ENCODE measurements at places on chromosomes 2 and 18.

GRCh38 chr2:230908595-230909191 lies 16.3 kb downstream of the GPR55 start:
- no peak for DNase-seq
- no peaks in the 10 kb centered on the region for H3K36me3 ChIP-seq
- peaks cover 8% of the 10 kb centered on the region for H3K4me1 ChIP-seq
- H3K4me3 ChIP-seq: no peak overlapping the region

GRCh38 chr18:79354350-79354749 lies 41.4 kb upstream of the NFATC1 start:
- H3K4me3 ChIP-seq: no peak overlapping the region
- H3K36me3 ChIP-seq: peaks cover 3% of the 10 kb centered on the region
- no peak for DNase-seq
- H3K4me1 ChIP-seq: no peaks in the 10 kb centered on the region
- no peak overlapping the region for H3K27ac ChIP-seq
- no peaks in the 10 kb centered on the region for H3K27me3 ChIP-seq

DNA sequence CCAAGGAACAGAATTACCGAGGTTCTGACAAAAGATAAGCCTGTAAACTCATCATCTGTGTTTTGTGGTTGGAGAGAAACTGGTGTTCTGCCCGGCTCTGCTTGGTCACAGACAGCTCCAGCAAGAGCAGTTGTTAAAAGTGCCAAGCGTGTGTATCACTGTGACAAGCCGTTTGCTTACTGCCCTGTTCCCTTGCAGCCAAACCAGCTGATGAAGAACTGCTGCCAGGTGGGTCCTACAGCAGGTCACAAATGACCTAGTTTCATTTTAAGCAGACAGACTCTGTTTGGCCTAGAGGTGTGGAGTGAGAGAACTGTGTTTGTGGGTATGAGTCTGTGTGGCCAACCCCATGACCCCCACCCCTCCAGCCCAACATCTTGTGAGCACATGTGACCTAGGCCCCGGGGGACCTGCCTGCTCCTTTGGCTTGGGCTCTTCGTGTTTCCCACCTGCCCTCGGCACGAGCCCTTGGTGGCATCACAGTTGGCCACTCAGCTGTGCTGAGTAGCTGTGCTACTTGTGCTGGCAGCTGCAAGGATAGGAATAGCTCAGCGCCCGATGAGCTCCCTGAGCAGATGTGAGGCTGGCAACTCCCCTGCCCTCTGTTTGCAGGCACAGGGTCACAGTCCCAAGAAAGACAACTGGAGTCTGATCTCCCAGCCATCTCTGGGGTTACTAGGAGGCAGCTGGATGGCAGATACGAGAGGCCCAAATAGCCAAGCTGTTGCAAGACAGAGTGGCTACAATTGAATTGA lies 9.7 kb downstream of the OXER1 start:
- no peaks in the 10 kb centered on the region for H3K27me3 ChIP-seq
- no peak overlapping the region for H3K27ac ChIP-seq
- H3K4me3 ChIP-seq: no peak overlapping the region
- peaks cover 15% of the 10 kb centered on the region for H3K4me1 ChIP-seq

- no peaks in the 10 kb centered on the region for H3K36me3 ChIP-seq
- no peak overlapping the region for H3K4me3 ChIP-seq
- DNase-seq: no peak
- peaks cover 4% of the 10 kb centered on the region for H3K4me1 ChIP-seq
- H3K27me3 ChIP-seq: no peaks in the 10 kb centered on the region
- no peak overlapping the region for H3K27ac ChIP-seq
These were observed 33.8 kb downstream of the SDC1 start for GRCh38 chr2:20190876-20191713.

DNA sequence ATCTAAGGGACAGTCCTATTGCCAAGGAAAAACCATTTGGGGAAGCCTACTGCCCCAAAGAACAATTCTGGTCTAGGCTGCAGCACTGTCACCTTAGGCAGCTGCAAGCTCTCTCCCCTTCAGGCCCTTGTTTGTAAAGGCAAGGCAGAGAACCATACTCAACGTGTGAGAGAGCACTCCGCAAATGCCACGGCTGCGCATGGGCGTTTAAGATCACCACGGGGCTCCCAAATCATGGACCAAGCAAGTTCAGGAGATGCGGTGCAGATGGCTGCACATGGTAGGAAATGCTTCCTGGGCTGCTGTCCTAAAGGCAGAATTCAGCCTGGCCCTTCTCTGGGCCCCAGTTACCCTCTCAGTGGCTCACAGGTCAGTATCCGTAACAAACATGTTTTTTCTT lies 15.5 kb downstream of the ERFE start:
- no peak overlapping the region for H3K27ac ChIP-seq
- no peaks in the 10 kb centered on the region for H3K27me3 ChIP-seq
- DNase-seq: no peak
- H3K36me3 ChIP-seq: peaks cover 57% of the 10 kb centered on the region
- H3K4me3 ChIP-seq: no peak overlapping the region

- no peak overlapping the region for H3K4me3 ChIP-seq
- H3K4me1 ChIP-seq: no peaks in the 10 kb centered on the region
- no peak for DNase-seq
These were observed 9.8 kb downstream of the ARID5A start for GRCh38 chr2:96546321-96546720.

DNA sequence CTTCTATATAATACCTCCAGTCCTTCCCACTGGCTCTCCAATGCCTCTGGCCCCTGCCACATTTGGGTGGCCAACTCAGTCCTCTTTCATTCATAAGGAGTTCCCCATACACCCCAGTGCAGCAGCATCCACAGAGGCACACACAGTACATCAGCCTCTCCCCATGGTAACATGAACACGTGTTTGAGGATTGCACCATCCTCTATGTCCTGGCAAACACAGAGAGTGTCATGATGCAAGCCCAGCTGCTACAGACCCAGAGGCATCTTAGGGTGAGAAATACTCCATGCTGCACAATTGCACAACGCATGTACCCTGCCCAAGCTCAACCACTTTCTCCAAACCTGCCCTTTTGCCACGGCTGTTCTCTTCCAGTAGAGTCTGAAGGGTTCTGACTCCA lies 11.5 kb downstream of the IGFBP5 start:
- peaks cover 29% of the 10 kb centered on the region for H3K4me1 ChIP-seq
- peaks cover 32% of the 10 kb centered on the region for H3K36me3 ChIP-seq
- H3K27ac ChIP-seq: peak overlapping the region; percentile 4
- H3K4me3 ChIP-seq: no peak overlapping the region
- no peaks in the 10 kb centered on the region for H3K27me3 ChIP-seq

DNA sequence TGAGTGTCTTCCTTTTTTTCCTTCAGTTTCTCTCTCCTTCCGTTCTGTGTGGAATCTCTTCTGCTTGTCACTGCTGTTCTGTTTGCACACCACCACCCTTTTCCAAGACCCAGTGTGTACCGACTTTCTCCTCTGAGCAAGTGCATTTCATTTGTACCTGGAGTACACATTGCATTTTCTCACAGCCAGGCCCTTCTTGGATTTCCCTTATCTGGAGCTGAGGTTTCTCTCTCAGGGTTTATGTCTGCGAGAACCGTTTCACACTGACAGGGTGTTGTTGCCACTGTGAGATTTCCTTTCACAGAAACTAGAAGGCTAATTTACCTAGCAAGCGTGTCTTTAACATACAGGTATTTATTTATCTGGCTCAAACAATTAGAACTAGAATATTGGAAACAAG lies 26.2 kb downstream of the NCOA1 start:
- H3K27ac ChIP-seq: no peak overlapping the region
- no peak for DNase-seq
- H3K27me3 ChIP-seq: no peaks in the 10 kb centered on the region
- H3K4me1 ChIP-seq: no peaks in the 10 kb centered on the region
- no peaks in the 10 kb centered on the region for H3K36me3 ChIP-seq

DNA sequence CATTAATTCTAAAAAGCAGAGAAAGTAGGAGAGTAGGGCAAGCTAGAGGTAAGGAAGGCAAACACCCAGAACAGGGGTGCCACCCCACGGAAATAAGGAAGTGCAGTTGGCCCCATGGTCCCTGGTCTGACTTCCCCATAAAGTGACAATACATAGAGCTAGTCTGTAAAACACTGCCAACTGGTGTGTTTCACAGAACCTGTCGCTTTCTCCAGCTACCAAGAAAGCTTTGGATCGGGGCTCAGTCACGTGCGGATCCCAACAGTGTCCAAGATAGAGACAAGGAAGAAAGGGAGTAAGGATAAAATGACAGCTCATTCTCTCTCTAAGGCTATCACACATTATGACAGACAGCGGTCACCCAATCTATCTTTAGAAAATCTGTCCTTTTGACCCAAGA lies 36.4 kb downstream of the TBC1D8 start:
- no peaks in the 10 kb centered on the region for H3K27me3 ChIP-seq
- no peak overlapping the region for H3K4me3 ChIP-seq
- peaks cover 15% of the 10 kb centered on the region for H3K4me1 ChIP-seq
- no peak for DNase-seq

DNA sequence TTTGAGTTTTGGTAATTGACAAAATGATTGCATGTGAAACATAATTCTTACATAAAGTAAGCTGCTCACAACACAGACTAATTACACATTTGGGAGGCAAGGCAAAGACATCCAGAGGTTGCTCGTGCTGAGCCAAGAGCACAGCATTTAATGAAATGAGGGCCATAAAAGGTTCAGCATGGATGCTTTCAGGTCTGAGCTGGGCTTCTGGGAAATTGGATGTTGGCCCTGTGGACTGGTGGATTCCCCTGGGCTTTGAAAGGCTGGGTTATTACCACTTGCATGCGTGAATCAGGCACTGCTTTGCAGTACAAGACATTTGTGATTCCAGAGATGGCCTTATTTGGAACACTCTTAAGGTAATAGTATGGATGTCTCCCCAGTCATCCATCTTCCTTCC lies 533.5 kb upstream of the NRP2 start:
- no peaks in the 10 kb centered on the region for H3K27me3 ChIP-seq
- no peak for DNase-seq
- H3K36me3 ChIP-seq: no peaks in the 10 kb centered on the region
- H3K27ac ChIP-seq: no peak overlapping the region
- no peaks in the 10 kb centered on the region for H3K4me1 ChIP-seq

DNA sequence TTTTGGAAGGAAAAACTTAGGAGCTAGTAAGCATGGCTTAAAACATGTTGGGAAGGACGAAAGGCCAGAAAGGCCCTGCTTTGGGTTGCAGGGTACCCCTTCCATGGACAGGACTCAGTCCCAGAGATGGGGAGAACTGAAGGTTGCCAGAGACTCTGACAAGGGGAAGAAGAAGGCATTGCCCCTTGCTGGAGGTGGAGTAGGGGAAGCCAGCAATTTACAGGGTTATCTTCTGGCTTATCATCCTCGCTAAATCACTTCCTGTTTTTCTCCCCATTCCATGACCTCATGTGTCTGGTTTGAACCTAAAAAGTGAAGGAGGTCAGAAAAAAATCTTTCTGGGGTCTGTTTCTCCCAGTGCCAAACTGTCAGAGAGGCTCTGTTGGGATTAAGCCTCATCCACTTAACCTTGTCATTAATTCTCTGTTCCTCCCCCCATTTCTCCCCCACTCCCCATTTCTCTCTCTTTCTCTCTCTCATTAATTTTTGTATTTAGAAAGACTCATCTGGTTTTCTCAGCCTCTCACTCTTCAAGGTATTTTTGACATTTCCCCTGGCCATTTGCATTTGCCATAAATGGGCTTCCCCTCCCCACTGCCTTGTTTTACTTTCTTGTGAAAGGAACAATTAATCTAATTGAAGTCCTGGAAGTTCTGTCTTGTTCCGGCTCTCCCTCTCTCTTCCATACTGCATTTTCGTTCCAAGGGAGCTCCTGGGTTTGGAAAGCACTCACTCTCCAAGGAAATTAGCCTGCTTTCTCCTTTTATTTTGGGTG lies 17.4 kb downstream of the NRP2 start:
- peaks cover 1% of the 10 kb centered on the region for H3K36me3 ChIP-seq
- no peaks in the 10 kb centered on the region for H3K27me3 ChIP-seq
- no peak for DNase-seq
- H3K4me3 ChIP-seq: no peak overlapping the region

DNA sequence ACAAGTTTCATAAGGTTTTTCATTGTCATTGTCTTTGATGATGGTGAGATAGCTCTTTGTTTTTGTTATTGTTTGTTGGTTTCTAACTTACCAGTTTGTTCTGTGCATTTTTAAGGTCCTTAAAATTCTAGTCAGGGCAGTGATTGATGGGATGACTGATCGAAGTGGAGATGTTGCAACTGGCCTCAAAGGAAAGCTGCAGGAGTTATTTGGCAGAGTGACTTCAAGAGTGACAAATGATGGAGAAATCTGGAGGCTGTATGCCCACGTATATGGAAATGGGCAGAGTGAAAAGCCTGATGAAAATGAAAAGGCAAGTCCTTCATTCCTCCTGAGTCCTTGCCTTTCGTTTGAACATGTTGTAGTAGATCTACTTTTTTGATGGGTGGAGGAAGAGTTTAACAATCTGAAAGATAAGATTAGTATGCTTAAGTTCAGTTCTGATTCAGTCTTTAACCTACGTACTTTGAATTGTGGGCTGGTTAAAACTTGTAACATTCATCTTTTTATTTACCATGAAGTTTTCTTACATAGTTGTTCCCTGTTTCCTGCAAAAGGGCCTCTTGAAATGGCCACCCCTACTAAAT lies 135.8 kb upstream of the LTBP1 start:
- H3K4me1 ChIP-seq: no peaks in the 10 kb centered on the region
- no peaks in the 10 kb centered on the region for H3K36me3 ChIP-seq
- H3K27me3 ChIP-seq: no peaks in the 10 kb centered on the region
- H3K27ac ChIP-seq: no peak overlapping the region
- peak; percentile 26 for DNase-seq

DNA sequence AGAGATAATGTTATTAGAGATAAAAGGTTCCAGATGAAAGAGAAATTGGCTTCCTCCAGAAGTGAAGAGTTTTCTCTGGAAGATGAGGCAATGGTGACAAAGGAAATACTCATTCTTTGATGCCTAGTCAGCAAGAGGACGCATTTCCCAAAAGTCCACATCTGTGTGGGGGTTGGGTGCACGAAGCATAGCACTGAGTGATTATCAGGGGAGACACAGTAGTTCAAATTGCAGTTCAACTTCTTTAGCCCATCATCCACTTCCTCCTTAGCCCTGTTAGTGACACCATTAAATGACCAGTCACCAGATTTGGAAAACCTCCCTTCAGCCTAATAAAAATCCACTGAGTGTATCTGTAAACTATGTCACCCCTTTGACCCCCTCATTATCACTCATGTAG lies 80.9 kb upstream of the PHLPP1 start:
- peak; percentile 66 for DNase-seq
- peaks cover 3% of the 10 kb centered on the region for H3K4me1 ChIP-seq

DNA sequence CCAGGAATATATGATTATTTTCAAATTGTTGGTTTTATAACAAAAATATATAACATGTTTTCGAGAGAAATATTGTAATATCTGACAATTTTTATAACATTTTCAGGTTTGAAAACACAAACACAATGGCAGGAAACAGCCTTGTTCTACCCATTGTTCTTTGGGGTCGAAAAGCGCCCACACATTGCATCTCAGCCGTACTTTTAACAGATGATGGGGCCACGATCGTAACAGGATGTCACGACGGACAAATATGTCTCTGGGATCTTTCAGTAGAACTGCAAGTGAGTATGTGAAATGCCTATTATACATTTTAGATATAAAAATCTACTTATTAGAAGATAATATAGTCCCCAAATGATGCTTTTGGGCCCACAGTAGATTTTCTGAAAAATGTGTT lies 21.2 kb downstream of the WDR7 start:
- H3K4me3 ChIP-seq: no peak overlapping the region
- no peak overlapping the region for H3K27ac ChIP-seq
- DNase-seq: no peak

- H3K4me3 ChIP-seq: no peak overlapping the region
- no peaks in the 10 kb centered on the region for H3K27me3 ChIP-seq
- no peaks in the 10 kb centered on the region for H3K4me1 ChIP-seq
- no peak overlapping the region for H3K27ac ChIP-seq
- no peak for DNase-seq
These were observed 117.4 kb downstream of the HDAC4 start for GRCh38 chr2:239283288-239283945.
